Cortex of kidney (tissue), 1 donor: ENCODE measurements at places on chromosomes 6 and 20.

DNA sequence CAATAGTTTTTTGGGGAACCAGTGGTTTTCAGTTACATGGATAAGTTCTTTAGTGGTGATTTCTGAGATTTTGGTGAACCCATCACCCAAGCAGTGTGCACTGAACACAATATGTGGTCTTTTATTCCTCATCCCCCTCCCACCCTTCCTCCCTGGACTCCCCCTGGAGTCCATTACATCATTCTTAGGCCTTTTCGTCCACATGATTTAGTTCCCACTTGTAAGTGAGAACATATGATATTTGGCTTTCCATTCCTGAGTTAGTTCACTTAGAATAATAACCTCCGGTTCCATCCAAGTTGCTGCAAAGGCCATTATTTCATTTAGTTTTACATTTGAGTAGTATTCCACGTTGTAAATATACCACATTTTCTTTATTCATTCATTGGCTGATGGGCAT, 28.3 kb downstream of the RPP40 start:
- no peak for DNase-seq

GRCh38 chr20:58140787-58141425, 87.5 kb downstream of the ANKRD60 start:
- DNase-seq, result no peak

- DNase-seq, result no peak
Observed at GRCh38 chr20:44390280-44390679, 34.8 kb downstream of the HNF4A start.

DNA sequence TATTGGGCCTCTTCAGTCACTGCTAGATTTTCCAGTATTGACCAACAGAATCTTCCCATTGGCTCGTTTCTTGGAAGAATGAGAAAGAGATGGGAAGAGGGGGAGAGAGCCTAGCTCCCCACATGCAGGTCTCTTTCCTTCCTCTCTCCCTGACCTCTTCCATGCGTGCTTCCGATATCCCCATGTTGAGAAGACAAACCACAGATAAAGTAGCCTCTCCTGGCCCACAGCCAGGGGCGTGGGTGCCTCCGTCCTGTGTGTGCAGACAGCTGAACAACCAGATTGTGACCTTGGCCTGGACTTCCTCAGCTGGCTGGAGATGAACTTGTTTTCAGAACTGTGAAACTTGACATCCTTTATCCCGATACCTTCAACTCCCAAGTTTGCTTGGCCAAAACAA, 71.0 kb downstream of the EDN3 start:
- no peak for DNase-seq

DNA sequence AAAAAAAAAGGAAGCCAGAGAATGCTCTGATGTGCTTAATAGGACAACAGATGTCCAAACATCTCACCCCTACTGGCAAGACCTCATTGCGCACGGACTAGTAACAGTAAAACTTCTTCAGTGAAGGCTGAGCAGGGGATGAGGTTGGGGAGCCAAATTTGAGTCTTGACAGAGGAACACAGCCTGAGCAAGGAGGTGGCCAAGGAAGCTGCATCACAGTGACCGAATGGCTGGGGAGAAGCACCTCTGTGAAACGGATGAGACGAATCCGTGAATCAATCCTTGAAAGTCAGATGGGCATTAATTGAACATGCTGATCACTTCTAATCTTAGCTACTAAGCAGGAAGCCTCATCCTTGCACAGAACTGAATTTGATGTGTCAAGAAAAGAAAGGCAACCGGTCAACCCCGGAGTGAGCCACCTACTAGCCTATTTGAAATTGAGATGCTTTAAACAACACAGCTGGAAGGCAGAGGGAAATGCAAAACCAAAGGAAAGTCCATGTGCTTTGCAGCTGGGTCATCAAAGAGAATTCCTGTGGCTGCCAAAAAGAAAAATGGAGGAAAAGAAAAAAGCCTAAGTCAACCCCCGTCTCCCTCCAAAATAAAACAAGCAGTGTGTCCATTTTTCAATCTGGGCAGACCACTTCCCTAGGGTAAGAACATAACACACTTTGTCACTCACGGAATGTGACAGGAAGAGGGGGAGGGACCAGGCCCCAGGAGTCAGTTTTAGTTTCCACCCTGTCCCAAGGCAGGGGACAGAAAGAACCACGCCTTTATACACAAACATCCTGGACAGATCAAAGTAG, 29.5 kb downstream of the PXDC1 start:
- no peak for DNase-seq

- no peak for DNase-seq
Observed at GRCh38 chr6:116059713-116060571, 749 bp downstream of the FRK start.

GRCh38 chr6:148538261-148539190, 195.9 kb downstream of the SASH1 start:
- DNase-seq, result no peak

GRCh38 chr6:112086744-112087135, 542 bp downstream of the TUBE1 start:
- DNase-seq, result no peak

DNA sequence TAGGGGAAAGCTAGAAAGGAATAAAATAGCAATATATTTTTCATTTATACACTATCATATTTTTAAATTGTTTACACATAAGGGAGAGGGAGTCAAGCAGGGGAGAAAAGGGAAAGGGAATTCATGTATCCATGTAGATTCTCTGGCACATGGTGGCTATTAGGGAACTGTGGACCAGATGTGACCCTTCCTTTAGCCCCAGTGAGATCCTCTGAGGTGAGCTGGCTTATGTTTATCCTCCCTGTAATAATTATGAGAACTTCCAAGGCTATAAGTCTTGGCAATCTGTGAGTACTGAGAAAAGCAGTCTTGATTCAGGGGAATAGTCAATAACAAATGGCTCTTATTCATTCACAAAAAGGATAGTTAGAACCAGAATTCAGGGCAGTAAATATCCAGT, 42.6 kb downstream of the TSBP1 start:
- no peak for DNase-seq

DNA sequence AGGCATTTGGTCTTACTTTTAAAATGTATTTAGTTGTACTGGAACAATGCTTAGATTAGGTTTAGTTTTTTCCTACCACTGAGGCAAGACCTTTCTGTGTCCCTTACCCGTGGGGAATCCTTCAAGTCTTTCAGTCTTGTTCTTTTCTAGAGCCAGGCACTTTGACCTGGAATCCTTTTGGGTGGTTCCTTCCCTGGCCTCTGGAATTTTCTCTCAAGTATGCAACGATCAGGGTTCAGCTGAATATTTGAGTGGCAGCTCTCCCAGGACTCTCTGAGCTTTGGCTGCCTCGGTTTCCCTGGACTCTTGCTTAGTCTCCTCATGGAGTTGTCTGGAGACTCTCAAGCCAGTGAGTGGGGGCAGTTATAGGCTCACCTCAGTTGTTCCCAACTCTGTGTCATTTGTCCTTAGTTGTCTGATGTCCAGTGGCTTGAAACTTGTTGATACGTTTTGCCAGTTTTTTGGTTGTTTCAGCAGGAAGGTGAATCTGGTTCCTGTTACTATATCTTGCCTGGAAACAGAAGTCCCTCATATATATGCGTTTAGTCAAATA, 118.1 kb downstream of the QKI start:
- DNase-seq, result no peak
